GM04503 (cell line): ENCODE measurements at places on chromosomes 1 and 21.

DNA sequence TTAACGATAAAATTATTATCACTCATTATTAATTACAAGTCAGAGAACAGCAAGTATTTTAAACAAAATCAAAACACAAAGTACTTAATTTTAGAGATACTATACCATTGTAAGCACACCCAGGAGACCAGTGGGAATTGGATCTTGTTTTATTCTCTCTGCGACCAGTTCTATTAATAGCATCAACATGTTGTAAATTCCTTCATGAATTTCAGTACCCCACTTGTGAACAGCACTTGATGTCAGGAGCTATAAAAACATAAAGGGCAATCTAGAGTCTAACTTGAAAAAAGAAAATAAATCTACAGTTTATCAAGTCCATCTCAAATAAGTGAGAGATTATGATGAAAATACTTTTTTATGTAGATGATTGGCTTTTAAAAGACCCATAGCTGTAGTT, 42.9 kb downstream of the USP24 start:
- DNase-seq = no peak

GRCh38 chr21:17613242-17613676, 558 bp upstream of the BTG3 start:
- DNase-seq = no peak

- DNase-seq = no peak
Observed at GRCh38 chr1:18882486-18882885, 19.9 kb downstream of the ALDH4A1 start.

DNA sequence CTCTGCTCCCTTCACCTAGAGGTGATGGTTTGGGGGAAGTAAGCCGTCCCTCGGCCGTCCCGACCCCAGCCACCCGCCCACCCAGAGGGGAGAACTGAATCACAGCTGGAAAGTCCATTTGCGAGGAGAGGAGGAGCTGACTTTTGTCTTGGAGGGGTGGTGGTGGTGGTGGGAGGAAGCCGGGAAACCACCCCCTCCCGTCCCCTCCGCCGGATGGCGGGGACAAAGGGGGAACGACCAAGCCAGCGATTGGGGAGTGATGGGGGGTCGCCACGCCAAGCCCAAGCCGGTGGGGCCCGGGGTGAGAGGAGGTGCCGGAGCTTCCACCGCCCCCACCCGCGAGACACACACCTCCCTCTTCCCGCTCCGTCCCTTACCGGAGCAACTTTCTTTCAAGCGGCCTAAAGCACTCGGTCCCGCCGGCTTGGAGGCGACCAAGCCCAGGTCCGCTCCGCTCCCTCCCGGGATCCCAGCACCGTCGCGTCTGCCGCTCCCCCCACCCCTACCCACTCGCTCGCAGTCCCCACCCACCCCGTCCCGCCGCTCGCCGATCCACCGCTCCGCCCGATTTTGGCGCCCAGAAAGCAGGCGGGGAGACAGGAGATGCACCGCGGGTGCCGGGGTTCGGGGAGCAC, 540 bp downstream of the ARHGEF2 start:
- no peak for DNase-seq

DNA sequence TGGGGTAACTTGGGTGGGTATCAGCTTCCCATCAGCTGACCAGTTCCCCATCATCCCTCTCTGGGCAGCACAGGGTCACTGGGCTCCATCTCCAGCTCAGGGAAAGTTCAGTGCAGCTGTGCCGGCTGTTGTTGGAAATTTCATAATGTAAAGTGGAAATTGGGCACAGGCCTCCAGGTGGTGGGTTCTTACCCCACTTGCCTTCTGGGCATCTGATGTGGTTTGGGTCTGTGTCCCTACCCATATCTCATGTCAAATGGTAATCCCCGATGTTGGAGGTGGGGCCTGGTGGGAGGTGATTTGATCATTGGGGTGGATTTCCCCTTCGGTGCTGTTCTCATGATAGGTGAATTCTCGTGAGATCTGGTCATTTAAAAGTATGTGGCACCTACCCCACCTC, 59.7 kb upstream of the PSEN2 start:
- no peak for DNase-seq

DNA sequence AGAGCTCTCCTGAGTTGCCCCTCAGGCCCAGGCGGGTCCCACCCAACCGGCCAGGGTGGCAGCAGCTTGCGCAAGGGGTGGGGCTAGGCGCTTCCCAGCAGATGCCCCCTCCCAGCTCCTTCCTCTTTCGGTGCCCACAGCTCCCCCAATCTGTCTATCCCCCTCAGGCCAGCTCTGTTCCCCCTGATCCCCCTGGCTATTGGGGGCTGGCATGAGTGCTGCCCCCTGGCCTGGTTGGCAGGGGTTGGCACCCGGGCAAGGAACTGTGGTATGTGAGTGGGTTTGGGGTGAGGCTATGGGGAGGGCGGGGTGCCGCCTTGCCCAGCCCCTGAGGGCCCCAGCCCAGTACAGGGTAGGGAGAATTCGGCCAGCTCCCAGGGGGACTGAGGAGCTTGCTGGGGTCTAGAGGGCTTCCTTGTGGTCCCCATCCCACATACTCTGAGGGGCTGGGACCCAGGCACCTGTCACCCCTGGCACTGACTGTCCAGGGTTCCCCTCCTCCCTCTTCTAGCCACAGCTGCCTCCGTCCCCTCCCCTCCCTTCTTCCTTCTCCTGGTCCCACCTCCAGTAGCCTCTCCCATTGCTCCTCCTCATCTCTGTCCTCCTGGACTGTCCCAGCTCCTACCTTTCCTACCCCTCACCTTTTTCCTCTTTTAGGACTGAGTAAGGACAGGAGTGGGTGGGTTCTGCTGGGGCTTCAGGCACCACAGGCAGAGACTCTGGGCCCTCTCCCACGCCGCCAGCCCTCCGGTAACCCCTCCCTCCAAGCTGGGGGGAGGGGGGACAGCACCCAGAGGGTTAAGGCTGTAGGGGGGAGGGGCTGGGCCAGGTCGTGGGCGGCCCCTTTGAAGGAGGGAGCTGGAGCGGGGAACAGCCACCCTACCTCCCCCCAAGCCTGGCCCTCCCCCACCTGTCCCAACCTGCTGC, 5.7 kb downstream of the ZBTB7B start:
- no peak for DNase-seq
